ENCODE measurements at places on chromosomes 5 and 9.

- no peak for DNase-seq
Observed at GRCh38 chr5:123868267-123868666, 356.3 kb downstream of the CSNK1G3 start.

- DNase-seq = no peak
Observed at GRCh38 chr5:155625315-155625714, 611.8 kb downstream of the KIF4B start.

- no peak for DNase-seq
Observed at GRCh38 chr5:116922532-116922931, 347.9 kb upstream of the SEMA6A start.

- DNase-seq = no peak
Observed at GRCh38 chr9:80012557-80013330, 441.0 kb downstream of the TLE4 start.

- no peak for DNase-seq
Observed at GRCh38 chr5:89342106-89342876, 459.3 kb upstream of the MEF2C start.

GRCh38 chr5:101136454-101136853 is 233.4 kb upstream of the ST8SIA4 start:
- DNase-seq = no peak

GRCh38 chr9:83665580-83666200 is 42.1 kb downstream of the UBQLN1 start:
- no peak for DNase-seq

- no peak for DNase-seq
Observed at GRCh38 chr5:148147415-148147814, 20.9 kb upstream of the SPINK14 start.

DNA sequence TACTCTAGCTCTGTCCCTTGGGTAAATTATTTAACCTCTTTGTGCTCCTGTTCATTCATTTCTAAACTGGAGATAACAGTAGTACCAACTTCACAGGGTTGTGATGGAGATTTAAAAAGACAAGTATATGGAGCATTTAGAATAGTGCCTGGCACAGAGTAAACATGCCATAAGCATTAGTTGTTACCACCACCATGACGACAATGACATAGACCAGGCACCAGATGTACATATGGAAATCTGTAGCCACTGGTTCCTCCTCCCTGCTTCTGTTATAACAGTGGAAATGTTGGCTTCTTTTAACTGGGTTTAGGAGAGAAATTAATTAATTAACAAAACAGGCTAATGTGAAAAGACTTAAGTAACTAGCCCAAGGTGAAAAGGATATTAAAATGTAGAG is 217.5 kb downstream of the DENND1A start:
- DNase-seq = no peak

- no peak for DNase-seq
Observed at GRCh38 chr5:141753143-141753970, 71.3 kb upstream of the ARAP3 start.

DNA sequence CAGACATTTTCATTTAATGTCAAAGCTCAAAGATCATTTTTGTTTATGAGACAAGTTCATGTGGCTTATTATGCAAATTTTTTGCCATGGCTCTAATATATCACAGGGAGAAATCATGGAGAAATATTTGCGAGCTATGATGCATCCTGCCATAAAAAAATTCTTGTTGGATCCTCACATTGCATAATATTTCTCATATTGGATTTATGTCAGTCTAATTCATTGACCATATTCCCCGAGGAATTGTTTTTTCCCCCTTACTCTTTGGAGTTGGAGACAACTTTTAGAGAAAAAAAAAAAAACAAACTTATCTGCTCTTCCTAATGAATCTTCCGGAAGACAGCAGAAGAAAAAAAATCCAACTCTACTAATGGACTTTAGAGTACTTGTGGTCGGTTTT is 4.3 kb downstream of the ZNF462 start:
- DNase-seq = no peak

DNA sequence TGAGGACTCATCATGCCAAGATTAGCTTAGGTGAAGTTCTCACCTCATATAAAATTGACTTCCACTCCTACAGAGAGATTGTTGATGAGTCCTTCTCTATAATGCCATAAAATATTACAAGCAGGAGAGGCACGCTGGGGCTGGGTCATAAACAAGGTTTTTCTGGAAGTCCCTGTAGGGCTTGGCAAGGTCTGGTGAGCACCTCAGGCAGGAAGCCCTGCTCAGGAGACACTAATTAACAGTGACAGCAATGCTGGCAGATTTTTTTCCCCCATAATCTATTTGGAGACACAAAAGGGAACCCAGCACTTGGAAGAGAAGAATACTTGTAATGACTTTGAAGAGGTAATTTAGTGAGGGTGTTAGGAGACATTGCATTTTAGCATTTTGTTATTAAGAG is 118.7 kb downstream of the DIRAS2 start:
- no peak for DNase-seq

- no peak for DNase-seq
Observed at GRCh38 chr9:129379886-129380285, 201.8 kb upstream of the IER5L start.

DNA sequence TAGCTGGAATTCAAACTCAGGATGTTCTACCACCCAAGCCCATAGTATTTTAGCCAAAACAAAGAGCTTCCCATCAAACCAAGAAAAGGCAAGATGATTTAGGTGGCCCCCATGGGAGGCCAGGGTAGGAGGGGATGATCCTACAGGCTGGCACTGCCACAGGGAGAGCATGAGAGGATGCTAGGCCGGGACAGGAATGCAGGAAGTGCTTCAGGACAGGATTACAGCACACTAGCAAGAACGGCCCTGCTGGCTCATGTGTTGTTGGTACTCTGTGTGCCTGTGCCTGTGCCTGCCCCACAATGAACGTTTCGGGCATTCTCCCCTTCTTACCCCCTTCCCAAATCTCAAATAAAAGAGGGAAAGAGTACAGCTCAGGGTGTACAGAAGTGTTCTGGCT is 110.7 kb upstream of the TRIM32 start:
- no peak for DNase-seq

GRCh38 chr9:87581513-87581912 is 83.8 kb downstream of the DAPK1 start:
- no peak for DNase-seq

- DNase-seq = no peak
Observed at GRCh38 chr5:33833237-33833575, 58.6 kb downstream of the ADAMTS12 start.

DNA sequence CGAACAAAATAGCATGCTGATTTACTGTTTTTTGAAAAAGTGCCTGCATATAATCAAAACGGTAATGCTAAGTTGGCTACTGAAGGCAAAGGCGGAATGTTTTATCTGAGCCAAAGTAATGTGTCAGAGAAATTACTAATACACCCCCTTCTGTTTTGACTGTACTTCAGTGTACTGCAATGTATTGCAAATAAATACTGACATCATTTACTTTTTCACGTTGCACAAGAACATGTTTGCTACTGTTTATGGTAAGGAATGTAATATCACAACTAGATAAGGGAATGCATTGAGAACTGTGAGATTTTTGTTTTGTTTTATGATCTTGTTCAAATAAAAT is 813 bp upstream of the AGTPBP1 start:
- no peak for DNase-seq

- DNase-seq = no peak
Observed at GRCh38 chr9:96612105-96612965, 7.3 kb downstream of the CDC14B start.

GRCh38 chr5:56278335-56278753 is 45.2 kb upstream of the ANKRD55 start:
- no peak for DNase-seq

GRCh38 chr5:169861934-169862333 is 118.4 kb downstream of the INSYN2B start:
- DNase-seq = no peak

GRCh38 chr9:37683531-37684371 is 33.0 kb downstream of the FRMPD1 start:
- DNase-seq = no peak

DNA sequence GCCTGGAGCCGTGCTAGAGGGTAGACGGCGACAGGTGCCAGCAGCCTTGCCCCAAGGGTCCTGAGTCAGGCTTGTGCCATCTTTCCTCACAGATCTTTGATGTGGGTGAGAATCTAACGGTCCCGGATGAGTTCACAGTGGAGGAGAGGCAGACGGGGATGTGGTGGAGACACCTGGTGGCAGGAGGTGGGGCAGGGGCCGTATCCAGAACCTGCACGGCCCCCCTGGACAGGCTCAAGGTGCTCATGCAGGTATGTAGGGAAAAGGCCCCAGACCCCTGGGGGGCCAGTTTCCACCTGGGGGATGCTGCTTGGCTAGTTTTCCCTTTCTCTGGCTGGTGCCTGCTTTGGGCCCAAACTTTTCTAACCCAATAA is 24.0 kb downstream of the PTGES2 start:
- DNase-seq = no peak

DNA sequence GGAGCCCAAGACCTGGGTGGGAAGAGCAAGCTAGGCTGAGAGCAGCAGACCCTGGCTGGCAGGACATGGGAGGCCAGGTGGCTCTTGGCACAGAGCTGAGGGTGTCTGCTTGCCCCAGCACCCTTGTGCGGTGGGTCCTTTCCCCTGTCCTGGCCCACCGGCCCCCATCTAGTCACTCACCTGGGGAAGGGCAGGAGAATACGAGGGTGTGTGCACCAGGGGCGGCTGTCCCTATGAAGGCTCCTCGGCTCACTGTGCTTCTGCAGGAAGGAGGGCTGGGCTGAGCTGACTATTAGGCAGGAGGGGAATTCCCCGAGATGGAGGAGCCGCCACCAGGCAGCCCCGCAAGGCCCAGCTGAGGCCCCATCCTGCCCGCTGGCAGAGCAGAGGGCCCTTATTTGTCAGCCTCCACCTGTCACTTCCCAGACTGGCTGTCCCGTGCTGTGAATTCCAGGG is 6.1 kb upstream of the TNIP1 start:
- peak; percentile 59 for DNase-seq

DNA sequence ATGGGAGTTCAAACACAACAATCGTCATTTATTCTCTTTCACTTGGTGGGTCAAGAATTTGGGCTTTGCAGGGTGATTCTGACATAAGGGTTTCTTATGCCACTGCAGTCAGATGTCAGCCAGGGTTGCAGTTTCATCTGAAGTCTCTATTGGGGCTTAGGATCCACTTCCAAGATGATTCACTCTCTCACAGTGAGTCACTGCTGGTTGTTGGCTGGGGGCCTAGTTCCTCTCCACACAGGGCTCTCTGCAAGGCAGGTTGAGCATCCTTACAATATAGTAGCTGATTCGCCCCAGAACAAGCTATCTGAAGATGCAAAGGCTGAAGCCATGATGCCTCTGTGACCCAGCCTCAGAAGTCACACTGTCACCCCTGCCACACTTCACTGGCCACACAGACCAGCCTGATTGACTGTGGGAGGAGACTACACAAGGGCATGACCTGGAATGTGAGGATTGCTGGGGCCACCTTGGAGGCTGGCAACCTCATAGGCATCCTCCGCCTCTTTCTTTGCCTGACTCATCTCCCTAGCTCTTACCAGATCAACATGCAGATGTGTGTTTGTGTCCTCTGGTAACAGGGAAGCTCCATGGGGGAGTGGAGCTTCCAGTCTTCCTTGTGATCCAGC is 4.5 kb upstream of the CARD19 start:
- peak; percentile 60 for DNase-seq
